ENCODE measurements at places on chromosomes 3 and 15.

- no peak for DNase-seq
Measured at GRCh38 chr15:68183616-68184315, 21.4 kb downstream of the CALML4 start.

GRCh38 chr3:176927280-176927679 lies 270.0 kb downstream of the TBL1XR1 start:
- DNase-seq, result no peak

GRCh38 chr15:72199721-72200212 lies 2.2 kb upstream of the GRAMD2A start:
- peak; percentile 66 for DNase-seq

DNA sequence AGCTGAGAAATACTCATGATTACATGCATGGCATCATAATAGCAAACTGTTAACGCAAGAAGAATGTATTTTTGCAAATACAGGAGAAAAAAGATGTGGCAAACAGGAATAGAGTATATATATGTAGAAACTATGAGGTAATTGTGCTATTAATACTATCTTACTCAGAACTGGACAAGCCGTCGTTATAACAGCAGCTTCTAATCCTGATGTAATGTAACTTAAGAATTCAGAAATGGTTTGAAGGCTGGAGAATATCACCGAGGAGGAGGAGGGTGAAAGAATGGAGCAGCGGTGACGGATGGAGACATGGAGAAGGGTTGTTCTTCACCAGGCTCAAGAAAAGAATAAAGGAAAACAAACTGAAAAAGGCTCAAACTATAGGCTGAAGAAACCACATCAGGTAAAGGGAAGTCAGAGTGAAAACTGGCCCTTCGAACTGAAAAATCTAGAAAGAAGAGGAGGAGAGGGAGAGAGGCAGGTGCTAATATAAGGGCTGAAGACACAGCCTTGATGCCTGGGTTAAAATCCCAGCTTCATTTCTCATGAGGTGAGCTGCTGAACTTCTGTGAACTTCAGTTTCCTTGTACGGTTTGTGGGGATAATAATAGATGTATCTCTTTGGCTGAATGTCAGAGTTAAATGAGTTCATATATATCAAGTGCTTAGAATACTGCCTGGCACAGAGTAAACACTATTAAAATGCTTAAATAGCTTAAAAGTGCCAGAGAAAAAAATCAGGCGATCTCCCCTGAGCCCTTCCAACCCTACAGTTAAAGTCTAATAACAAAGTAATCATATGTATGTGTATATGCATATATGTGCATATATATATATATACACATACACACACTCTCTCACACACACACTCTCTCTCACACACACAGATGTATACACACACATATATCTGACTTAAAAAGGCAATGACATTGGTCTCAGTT lies 43.9 kb downstream of the GOLIM4 start:
- no peak for DNase-seq

DNA sequence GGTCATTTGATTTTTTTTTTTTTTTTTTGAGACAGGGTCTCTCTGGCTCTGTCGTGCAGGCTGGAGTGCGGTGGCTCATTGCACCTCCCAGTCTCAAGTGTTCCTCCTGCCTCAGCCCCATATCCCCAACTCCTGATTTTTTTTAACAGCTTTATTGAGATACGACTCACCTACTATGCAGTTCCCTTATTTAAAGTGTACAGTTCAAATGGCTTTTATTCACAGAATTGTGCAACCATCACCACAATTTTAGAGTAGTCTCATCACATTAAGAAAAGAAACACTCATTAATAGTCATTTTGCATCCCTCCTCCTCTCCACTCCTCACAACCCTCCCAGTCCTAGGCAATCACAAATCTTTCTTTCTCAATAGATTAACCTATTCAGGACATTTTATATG lies 1.9 kb upstream of the TRA2B start:
- DNase-seq, result no peak

DNA sequence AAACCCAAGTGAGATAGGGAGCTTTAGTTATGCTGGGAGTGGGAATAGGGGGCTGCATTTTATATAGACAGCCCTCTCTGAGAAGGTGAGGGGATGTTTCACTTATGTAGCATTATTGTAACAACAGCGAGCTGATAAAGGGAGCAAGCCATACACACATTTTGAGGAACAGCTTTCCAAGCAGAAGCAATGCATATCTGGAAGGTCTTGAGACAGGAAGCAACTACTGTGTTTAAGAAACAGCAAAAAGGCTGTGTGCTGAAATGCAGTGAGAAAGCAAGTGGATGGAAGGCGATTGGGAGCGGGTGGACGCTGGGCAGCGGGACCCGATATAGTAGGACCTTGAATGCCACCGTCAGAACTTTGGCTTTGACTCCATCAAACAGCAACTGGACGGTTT lies 155.9 kb upstream of the TBL1XR1 start:
- no peak for DNase-seq

- no peak for DNase-seq
Measured at GRCh38 chr3:27963519-27963918, 241.4 kb upstream of the EOMES start.

GRCh38 chr3:61730056-61730455 lies 168.7 kb downstream of the PTPRG start:
- no peak for DNase-seq

DNA sequence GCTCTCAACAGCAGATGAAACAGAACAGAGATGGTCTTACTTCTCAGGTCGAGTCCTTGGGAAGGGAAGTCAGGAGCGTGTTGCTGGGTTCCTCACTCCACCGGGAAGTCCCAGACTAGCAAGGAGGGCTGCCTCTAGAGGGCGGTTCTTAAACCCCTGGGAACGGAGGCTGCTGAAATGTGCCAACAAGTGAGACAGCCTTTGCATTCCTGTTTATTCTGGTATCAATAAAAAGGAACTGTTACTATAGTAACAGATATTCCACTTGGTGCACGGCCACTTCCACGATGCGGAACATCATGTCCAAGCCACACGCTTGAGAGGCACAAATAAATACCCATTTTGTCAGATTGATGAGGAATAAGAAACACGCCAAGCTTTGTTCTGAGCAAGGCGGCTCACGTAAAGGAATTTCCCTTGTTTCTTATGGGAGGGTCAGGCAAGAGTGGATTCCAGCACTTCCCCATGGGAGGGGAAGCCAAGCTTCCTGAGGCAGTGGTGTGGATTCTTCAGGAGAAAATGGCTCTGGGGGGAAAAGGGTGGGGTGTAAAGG lies at the start of gene FAM107A:
Gene FAM107A (minus strand): TSS at position 123 of the 553 bp plus-strand sequence. CDS start 7,531 bp downstream, outside the sequence.
- no peak for DNase-seq

DNA sequence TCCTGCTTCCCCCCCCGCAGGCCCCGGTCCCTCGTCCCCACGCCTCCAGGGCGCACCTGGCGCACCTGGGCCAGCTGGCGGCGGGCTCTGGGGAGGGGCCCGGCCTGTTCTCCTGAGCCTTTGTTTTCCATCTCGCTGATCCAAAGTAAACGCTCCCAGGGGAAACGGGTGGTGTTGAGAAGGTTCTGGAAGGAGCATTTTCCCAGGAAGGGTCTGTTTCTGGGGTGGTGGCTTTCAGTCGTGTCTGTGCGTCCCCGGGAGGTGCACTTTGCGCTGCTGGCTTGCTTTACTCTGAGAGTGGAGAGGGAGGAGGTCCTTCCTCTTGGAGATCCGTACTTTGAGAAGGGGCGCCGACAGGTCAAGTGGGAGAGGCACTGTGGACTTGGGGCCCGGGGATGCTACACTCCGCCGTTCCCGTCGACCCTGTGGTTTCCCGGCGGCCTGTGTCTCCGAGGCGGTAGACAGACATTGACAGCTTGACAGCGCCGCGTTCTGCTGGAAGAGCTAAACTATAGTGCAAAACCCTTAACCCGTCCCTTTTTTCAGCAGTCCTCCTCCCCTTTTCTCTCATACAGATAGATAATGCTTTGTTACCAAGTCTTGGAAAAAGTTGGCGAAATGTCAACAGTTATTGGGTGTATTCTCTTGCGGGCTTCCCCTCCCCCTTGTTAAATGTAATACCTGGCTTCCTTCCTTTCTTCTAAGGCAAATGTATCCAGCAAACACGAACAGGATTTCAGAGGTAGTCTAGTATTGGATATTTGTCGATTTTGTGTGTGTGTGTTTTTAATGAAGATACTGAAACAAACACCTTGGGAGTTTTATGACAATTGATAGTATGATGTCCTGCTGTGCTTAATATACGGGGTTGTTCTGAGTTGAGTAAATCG lies 6.5 kb downstream of the TPM1 start:
- DNase-seq, result no peak

DNA sequence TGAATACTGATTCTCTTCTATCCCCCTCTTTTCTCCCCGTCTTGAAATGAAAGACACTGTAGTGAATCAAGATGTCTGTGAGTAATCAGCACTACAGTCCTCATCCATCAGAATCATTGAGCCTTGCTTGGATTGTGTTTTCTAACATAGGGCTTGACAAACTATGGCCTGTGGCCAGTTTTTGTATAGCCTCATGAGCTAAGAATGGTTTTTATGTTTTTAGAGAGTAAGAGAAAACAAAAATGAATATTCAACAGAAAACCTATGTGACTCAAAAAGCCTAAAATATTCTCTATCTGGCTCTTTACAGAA lies 55.2 kb downstream of the PPM1L start:
- DNase-seq, result no peak
